ENCODE measurements at places on chromosomes 11 and 22.

DNA sequence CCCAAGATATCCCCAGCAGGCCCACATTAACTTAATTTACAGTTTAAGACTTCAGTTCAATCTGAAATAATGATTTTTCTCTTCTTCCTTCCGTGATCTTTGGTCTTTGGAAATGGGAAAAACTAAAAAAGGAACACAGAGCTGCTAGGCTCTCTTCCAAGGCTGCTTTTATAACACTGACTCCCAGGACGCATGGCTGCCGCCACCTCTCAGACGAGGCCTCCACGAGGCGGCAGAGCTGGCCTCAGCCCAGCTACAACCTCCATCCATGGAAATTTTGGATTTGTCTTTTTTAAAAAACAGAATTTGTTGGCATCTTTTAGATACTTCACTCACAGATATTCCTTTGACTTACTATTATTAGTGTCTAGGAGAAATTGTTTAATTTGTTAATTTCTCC, 385.5 kb upstream of the SYN3 start:
- no peaks in the 10 kb centered on the region for H3K4me1 ChIP-seq
- no peaks in the 10 kb centered on the region for H3K36me3 ChIP-seq
- no peak for DNase-seq
- no peak overlapping the region for H3K27ac ChIP-seq

- H3K27me3 ChIP-seq = peaks cover 19% of the 10 kb centered on the region
- H3K27ac ChIP-seq = no peak overlapping the region
- no peak for DNase-seq
- H3K4me3 ChIP-seq = no peak overlapping the region
- H3K36me3 ChIP-seq = no peaks in the 10 kb centered on the region
- no peaks in the 10 kb centered on the region for H3K4me1 ChIP-seq
These were observed 130.3 kb downstream of the EFCAB6 start for GRCh38 chr22:43681731-43682360.

DNA sequence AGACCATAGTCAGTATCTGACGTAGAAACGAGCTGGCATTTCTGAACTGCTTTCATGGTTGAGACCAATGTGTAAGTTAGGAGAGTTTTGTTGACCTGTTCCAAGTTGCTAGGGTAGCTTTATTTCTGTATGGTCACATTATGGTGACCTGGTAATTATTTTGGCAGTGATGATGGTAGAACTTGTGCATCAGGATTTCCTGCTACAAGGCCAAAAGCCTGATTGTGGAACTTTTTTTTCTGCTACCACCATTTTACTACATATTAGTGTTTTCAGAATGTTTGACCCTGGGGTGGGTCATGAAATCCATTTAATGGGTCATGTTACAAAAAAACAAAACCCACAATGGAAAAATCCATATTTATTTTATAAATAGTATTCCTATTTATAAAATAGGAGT, 18.9 kb downstream of the FBXO7 start:
- H3K27ac ChIP-seq = no peak overlapping the region
- DNase-seq = no peak
- no peaks in the 10 kb centered on the region for H3K27me3 ChIP-seq
- no peaks in the 10 kb centered on the region for H3K4me1 ChIP-seq
- no peak overlapping the region for H3K4me3 ChIP-seq

DNA sequence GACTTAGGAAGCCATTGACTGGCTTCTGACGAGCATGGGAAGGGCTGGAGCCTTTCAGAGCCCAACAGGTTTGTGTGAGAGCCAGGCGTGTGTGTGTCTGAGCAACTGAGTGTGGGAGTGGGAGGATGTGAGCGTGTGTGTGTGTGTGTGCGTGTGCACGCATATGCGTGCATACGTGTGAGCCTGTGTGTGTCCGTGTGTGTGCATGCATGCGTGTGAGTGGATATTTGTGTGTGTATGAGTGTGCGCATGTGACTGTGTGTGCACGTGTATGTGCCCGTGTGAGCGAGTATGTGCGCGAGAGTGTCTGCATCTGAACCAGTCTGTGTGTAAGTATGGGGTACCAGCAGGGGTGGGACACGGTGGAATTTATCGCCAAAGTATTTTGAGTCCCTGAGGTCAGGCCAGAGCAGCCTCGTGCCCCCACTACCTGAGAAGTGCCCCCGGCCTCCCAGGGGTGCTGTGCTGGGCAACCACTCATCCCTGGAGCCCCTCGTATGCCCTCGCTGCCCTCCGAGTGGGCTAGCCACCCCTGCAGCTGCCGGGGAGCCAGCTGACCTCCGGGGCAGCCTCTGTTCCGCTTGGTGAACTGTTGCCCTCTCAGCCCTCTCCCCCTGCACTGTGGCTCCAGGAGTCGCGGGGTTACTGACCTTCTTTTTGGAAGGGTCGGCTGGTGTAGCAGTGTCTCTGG, 38.5 kb downstream of the LRP5 start:
- no peaks in the 10 kb centered on the region for H3K27me3 ChIP-seq
- DNase-seq = no peak
- H3K27ac ChIP-seq = no peak overlapping the region
- H3K4me3 ChIP-seq = no peak overlapping the region
- H3K4me1 ChIP-seq = peaks cover 12% of the 10 kb centered on the region

DNA sequence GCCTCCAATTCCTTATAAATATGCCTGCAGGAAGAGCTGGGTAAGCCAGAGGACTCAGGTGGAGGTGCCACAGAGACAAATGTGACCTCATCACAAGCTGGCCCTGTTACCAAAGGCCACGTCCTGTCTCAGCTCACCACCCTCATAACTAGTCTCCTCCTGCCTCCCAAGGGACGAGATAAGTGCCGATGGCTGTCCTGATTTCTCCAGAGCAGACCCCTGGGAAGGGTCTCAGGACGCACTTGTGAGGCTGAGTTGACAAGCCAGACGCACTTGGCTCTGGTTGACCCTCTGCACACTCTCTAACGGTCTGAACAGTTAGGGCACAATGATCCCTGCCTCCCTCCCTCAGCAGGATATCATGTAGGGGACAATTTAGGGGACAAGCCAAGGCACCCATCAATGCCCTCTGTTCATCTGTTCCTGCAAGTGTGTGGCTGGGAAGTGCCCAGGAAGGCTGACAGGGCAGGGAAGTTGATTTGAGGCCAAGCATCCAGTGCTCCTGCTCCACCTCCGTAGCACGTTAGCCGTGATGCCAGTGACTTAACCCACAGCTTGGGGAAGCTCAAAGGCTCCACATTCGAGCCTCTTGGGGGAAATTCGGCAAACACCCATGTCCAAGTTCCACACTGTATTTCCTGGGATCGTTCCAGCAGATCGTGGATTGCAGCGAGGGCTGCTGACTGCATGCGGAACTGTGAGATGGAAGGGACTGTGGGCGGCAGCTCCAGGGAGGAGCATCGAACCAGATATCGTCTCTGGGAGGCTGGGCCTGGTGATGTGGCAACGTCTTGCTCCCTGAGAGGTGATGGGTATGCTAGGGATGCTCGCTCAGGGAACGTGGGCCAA, 2.8 kb downstream of the SMIM38 start:
- no peaks in the 10 kb centered on the region for H3K36me3 ChIP-seq
- H3K4me1 ChIP-seq = peaks cover 7% of the 10 kb centered on the region
- no peak overlapping the region for H3K27ac ChIP-seq
- DNase-seq = no peak

- no peaks in the 10 kb centered on the region for H3K27me3 ChIP-seq
- H3K4me3 ChIP-seq = no peak overlapping the region
- no peaks in the 10 kb centered on the region for H3K36me3 ChIP-seq
- H3K27ac ChIP-seq = no peak overlapping the region
- H3K4me1 ChIP-seq = peaks cover 20% of the 10 kb centered on the region
- DNase-seq = no peak
These were observed 11.3 kb upstream of the OR5M1 start for GRCh38 chr11:56625946-56626345.

GRCh38 chr11:103585911-103586310, 450.5 kb upstream of the DDI1 start:
- peaks cover 19% of the 10 kb centered on the region for H3K4me1 ChIP-seq
- H3K4me3 ChIP-seq = no peak overlapping the region
- no peaks in the 10 kb centered on the region for H3K27me3 ChIP-seq
- no peaks in the 10 kb centered on the region for H3K36me3 ChIP-seq
- H3K27ac ChIP-seq = no peak overlapping the region
